Mucosa of gallbladder (tissue), 1 donor: ENCODE measurements at places on chromosomes 2 and 18. TPM values are rescaled to one million over a fixed set of nuclear protein-coding genes. Genes with fewer than 3 reads are reported as not detected.

The KLHL41 gene
- total RNA-seq = 6.2 TPM

The YES1 gene
- 46.0 TPM for total RNA-seq

The DLX1 gene
- 0.46 TPM for total RNA-seq

The VIL1 gene
- total RNA-seq = 328 TPM

The AQP12A gene
- not detected for total RNA-seq
